ENCODE measurements at places on chromosomes 6 and 20. TPM values are rescaled to one million over a fixed set of nuclear protein-coding genes. Genes with fewer than 3 reads are reported as not detected.

Gene BCAS4
- 47.5 TPM for total RNA-seq

Gene FAM162B
- 3.2 TPM for total RNA-seq

- H3K4me1 ChIP-seq, result no peaks in the 10 kb centered on the region
- no peak overlapping the region for H3K4me3 ChIP-seq
- no peak overlapping the region for H3K27ac ChIP-seq
These were observed 96.4 kb downstream of the IRF4 start for GRCh38 chr6:487956-488355.

Gene TOMM34
- total RNA-seq, result 97.5 TPM

Gene DYNLT2
- 1.1 TPM for total RNA-seq

Gene FAM83C
- not detected for total RNA-seq

Gene ELMO2
- 45.0 TPM for total RNA-seq

DNA sequence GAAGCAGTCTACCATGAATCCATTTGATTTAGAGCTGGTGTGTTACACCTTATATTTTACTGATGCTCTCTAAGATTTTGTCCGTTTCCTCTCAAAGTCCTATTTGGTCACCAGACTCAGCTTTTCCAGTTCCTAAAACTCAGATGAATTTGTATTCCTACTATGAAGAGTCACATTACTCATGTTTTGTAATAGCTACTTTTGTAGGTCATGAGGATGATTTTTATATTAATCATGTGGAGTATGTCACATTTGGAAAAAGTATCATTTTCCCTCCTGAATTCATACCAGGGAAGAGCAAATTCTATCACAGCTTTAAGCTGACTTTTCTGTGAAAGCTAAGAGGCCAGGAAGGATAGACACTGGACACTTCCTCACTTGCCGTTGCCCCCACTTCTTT, 140.6 kb upstream of the SCGN start:
- H3K4me3 ChIP-seq, result no peak overlapping the region
- no peaks in the 10 kb centered on the region for H3K4me1 ChIP-seq
- no peaks in the 10 kb centered on the region for H3K36me3 ChIP-seq
- H3K27ac ChIP-seq, result no peak overlapping the region

- H3K4me1 ChIP-seq, result peaks cover 7% of the 10 kb centered on the region
- peak overlapping the region; percentile 80 for H3K27ac ChIP-seq
- H3K27me3 ChIP-seq, result no peaks in the 10 kb centered on the region
- peak overlapping the region; percentile 57 for H3K4me3 ChIP-seq
These were observed 623 bp upstream of the SNX9 start for GRCh38 chr6:157822245-157823000.

Gene ULBP2
- 7.2 TPM for total RNA-seq

Gene PTGIS
- total RNA-seq, result 1.6 TPM

DNA sequence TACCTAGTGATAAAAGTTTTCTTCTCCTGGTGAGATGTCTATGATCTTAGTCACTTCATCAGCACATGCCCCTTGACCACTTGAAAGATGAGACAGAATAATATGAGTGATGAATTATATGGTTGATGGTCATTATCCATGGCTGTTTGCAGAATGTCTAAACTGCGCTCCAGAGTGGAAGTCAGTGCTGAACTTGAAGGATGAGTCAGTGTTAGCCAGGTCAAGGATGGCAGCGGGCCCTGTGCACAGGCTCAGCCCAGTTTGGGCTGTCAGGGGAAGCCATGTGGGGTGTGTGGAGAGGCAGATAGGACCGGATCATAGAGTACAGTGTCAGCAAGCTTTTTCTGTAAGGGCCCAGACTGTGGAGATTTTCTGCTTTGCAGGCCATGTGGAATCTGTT, 67.2 kb upstream of the KIF25 start:
- H3K4me3 ChIP-seq, result no peak overlapping the region
- no peaks in the 10 kb centered on the region for H3K27me3 ChIP-seq
- no peaks in the 10 kb centered on the region for H3K4me1 ChIP-seq
- H3K36me3 ChIP-seq, result peaks cover 4% of the 10 kb centered on the region
- no peak overlapping the region for H3K27ac ChIP-seq

DNA sequence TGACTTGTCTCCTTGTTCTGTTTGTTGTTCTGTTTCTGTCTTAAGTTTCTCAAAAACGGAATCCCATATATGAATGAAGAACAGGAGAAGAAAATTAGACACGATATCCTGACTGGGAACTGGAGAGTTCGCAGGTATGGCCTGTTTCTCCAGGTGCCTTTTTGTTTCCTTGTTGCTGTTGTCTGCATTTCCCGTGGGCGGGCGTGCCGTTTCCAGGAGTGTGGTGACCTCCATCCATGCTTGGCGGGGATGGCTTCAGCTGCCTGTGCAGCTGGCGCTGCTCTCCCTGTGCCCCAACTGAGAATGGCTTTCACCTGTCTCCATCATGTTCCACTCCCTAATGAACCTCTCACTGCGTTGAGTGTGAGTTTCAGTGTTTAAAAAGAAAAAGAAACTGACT, 4.4 kb downstream of the PNLDC1 start:
- peaks cover 4% of the 10 kb centered on the region for H3K36me3 ChIP-seq
- no peaks in the 10 kb centered on the region for H3K27me3 ChIP-seq
- no peak overlapping the region for H3K27ac ChIP-seq
- H3K4me1 ChIP-seq, result no peaks in the 10 kb centered on the region
- DNase-seq, result no peak
- H3K4me3 ChIP-seq, result no peak overlapping the region

All from IMR-90 (cell line).